H1 (cell line): ENCODE measurements at places on chromosomes 13 and 19. TPM values are rescaled to one million over a fixed set of nuclear protein-coding genes. Genes with fewer than 3 reads are reported as not detected.
A peak's percentile ranks its signal among the peaks of the same experiment; 100 is the strongest.

GRCh38 chr19:1789261-1790041, 22.6 kb downstream of the ATP8B3 start:
- no peak for DNase-seq

DNA sequence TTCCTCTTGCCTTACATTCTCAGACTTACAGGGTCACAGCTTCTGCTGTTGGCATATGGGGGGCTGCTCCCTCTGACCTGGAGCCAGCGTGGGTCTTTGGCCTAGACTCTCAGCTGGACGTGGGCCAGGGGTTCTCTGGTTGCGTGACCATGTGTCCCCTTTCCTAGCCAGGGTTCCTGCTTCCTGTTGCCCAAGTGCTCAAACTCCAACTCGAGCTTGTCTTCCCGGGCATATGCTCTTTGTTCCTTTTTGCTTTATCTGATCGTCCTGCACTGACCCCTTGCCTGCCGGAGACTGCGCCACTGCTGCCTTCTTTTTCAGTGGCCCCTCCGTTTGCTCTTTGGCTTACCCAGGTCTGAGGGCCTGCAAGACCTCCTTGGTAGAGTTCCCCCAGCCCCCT, 25.3 kb upstream of the GPR183 start:
- peak; percentile 40 for DNase-seq

DNA sequence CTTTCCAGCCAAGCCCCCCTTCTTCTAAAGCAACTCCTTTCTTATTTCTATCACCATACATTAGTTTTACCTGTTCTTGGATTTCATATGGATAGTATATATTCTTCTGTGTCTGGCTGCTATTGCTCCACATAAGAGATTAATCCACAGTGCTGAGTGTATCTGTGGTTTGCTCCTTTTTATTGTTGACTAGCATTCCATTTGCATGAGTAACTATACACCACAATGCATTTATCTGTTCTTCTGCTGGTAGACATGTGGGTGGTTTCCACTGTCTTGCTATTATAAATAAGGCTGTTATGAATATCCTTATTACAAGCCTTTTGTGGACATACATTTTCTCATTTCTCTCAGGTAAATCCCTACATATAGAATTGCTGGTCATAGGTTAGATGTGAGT, 138.2 kb downstream of the SLC7A1 start:
- DNase-seq, result no peak

GRCh38 chr19:38201731-38202130, 22.3 kb downstream of the DPF1 start:
- no peak for DNase-seq

GRCh38 chr19:19064811-19065745, 1.3 kb downstream of the SLC25A42 start:
- DNase-seq, result no peak

ZNF723 gene
- not detected in 2 replicates for total RNA-seq

- DNase-seq, result no peak
These were observed 36.0 kb downstream of the MBNL2 start for GRCh38 chr13:97257800-97258799.

DNA sequence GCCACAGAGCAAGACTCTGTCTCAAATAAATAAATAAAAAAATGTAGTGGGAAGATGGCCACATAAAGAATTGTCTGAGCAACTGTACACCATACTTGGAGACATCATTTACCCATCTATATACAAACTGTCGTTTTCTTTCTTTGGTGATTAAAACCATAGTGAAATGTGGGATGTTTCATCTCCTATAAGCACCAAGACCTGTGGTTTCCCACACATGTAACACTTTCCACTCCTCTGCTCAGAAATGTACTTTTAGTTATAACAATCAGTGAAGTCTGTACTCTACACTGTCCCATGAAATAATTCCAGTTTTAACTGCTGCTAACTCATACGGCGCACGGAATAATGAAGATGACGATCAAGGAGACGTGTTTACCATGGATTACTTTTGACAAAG, 18.3 kb downstream of the PDCD5 start:
- no peak for DNase-seq

- DNase-seq, result no peak
These were observed 8.3 kb downstream of the LCP1 start for GRCh38 chr13:46173656-46174055.

C1QTNF9 gene
- total RNA-seq, result not detected in 2 replicates

- DNase-seq, result no peak
These were observed 93.6 kb downstream of the C13orf42 start for GRCh38 chr13:51017516-51017915.

LYPD4 gene
- not detected in 2 replicates for total RNA-seq

UTP14C gene
- 22.7 and 23.0 TPM in 2 replicates for total RNA-seq
